ENCODE measurements at places on chromosomes 4 and X. TPM values are rescaled to one million over a fixed set of nuclear protein-coding genes. Genes with fewer than 3 reads are reported as not detected.

Gene GRSF1
- 85.1 TPM for total RNA-seq

Gene PRRG1
- total RNA-seq: 4.3 TPM

Gene ESX1
- total RNA-seq: 0.09 TPM

Gene RHOXF2B
- total RNA-seq: not detected

Gene MAGEE1
- total RNA-seq: 4.8 TPM

Gene PNMA5
- total RNA-seq: not detected

Gene MND1
- 11.6 TPM for total RNA-seq

Gene MAML3
- 13.7 TPM for total RNA-seq

Gene POU4F2
- not detected for total RNA-seq

Gene MAMLD1
- total RNA-seq: 6.4 TPM

Gene ZNF518B
- 2.7 TPM for total RNA-seq

Gene SPANXN4
- not detected for total RNA-seq

Gene CXCL6
- not detected for total RNA-seq

Measured in A549 treated with AZD2906 at 1 μM for 4 hours (cell line).